ENCODE measurements at places on chromosomes 7 and 10. TPM values are rescaled to one million over a fixed set of nuclear protein-coding genes. Genes with fewer than 3 reads are reported as not detected.

ACTR3C gene
- 0.76 TPM for polyA plus RNA-seq

PPP1R17 gene
- 2.0 TPM for polyA plus RNA-seq

DNA sequence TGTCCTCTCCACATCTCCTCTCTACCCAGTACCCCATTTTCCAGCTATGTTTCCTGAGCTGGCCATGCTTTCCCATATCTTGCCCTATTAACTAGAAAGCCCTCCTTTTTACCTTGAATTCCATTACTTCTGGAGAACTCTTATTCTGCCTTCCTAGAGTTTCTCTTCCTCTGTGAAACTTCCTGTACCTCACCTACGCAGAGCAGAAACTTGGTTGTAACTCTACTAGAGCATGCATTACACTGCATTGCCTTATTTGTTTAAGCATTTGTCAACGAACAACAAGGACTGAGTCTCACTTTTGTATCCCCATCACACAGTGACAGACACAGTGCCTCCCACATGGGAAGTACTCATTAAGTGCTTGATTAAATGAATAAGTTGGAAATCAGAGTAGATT, 36.4 kb downstream of the VCL start:
- DNase-seq: no peak
- H3K27me3 ChIP-seq: no peaks in the 10 kb centered on the region
- peaks cover 6% of the 10 kb centered on the region for H3K36me3 ChIP-seq
- H3K27ac ChIP-seq: no peak overlapping the region
- no peak overlapping the region for H3K4me3 ChIP-seq
- H3K4me1 ChIP-seq: peaks cover 53% of the 10 kb centered on the region

KCP gene
- polyA plus RNA-seq: not detected

DNA sequence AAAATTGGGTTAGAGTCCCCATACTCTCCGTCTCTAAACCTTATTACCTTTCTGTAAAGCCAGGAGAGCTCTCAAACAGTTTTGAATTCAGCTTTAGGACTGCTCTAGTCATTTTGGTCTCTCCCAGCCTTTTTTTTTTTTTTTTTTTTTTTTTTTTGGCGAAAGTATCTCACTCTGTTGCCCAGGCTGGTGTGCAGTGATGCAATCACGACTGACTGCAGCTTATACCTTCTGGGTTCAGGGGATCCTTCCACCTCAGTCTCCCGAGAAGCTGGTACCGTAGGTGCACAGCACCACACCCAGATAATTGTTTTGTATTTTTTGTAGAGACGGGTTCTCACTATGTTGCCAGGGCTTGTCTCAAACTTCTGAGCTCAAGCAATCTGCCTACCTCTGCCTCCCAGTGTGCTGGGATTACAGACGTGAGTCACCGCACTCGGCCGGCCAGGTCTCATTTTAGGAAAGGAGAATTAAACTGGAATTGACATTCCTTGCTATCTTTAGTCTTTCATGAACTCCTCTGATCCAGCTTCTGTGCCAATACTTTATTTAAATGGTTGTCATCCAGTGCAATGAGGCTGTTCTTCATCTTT, 31.4 kb upstream of the RSU1 start:
- H3K4me1 ChIP-seq: no peaks in the 10 kb centered on the region
- no peak for DNase-seq
- H3K27me3 ChIP-seq: no peaks in the 10 kb centered on the region
- no peaks in the 10 kb centered on the region for H3K36me3 ChIP-seq
- no peak overlapping the region for H3K27ac ChIP-seq

DNA sequence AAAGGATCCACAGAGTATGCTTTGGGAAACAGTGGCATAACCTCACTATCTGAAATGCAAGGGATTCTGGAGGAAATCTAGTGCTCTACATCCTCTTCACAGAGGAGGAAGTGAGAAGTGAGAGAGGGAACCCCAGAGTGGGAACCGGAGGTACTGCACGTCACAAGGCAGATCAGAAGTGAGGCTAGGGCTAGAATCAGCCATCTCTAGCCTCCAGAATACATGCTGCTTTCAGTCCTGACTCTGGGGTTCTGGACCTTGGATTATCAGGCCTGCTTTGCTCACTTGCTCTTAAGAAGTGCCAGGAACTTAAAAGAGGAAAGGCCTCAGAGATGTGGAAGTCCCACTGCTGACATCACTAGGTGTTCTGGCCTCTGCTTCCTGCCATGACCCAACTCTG, 25.7 kb downstream of the ZNF503 start:
- peaks cover 26% of the 10 kb centered on the region for H3K4me1 ChIP-seq
- no peaks in the 10 kb centered on the region for H3K27me3 ChIP-seq
- H3K27ac ChIP-seq: peak overlapping the region; percentile 81
- peak; percentile 81 for DNase-seq
- no peak overlapping the region for H3K4me3 ChIP-seq

DNA sequence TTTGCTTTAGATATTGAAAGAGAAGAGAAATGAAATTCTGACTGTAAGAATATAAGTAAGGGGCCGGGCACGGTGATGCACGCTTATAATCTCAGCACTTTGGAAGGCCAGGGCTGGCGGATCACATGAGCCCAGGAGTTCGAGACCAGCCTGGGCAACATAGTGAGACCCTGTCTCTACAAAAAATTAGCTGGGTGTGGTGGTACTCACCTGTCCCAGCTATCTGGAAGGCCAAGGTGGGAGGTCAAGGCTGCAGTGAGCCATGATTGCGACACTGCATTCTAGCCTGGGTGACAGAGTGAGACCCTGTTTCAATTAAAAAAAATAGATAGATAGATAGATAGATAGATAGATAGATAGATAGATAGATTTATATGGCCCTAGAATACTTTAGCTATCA, 82.3 kb downstream of the BTRC start:
- H3K4me1 ChIP-seq: peaks cover 5% of the 10 kb centered on the region
- H3K36me3 ChIP-seq: no peaks in the 10 kb centered on the region
- no peak for DNase-seq
- no peaks in the 10 kb centered on the region for H3K27me3 ChIP-seq
- H3K27ac ChIP-seq: no peak overlapping the region

DNA sequence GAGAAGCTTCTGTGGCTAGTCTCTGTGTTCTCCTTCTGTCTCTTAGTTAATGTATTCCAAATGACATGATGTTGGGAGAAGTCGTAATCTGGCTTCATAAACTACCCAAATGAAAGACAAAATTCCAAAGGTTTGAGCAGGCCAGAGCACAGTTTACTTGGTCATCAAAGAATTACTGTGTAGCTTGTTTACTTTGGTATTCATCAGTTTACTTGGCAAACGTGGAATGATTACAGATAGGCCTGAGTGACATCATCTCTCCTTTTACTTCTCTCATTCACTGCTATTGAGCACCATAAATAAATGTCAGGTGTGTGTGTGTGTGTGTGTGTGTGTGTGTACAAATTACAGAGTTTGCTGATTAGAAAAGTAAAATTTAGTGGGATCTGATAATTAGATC, 327.3 kb downstream of the PHTF2 start:
- no peak overlapping the region for H3K27ac ChIP-seq
- H3K4me1 ChIP-seq: no peaks in the 10 kb centered on the region

ADAM22 gene
- polyA plus RNA-seq: 0.17 TPM

FAM180A gene
- not detected for polyA plus RNA-seq

CABCOCO1 gene
- polyA plus RNA-seq: not detected

UFSP1 gene
- polyA plus RNA-seq: 0.57 TPM

GRCh38 chr10:111137007-111137406, 60.2 kb downstream of the ADRA2A start:
- no peak for DNase-seq
- H3K27me3 ChIP-seq: no peaks in the 10 kb centered on the region
- H3K4me1 ChIP-seq: no peaks in the 10 kb centered on the region
- H3K27ac ChIP-seq: no peak overlapping the region
- H3K36me3 ChIP-seq: no peaks in the 10 kb centered on the region

- DNase-seq: no peak
- no peak overlapping the region for H3K27ac ChIP-seq
- no peaks in the 10 kb centered on the region for H3K4me1 ChIP-seq
- H3K4me3 ChIP-seq: no peak overlapping the region
- H3K27me3 ChIP-seq: no peaks in the 10 kb centered on the region
Observed at GRCh38 chr10:130074639-130075038, 36.0 kb downstream of the C10orf143 start.

- no peak overlapping the region for H3K4me3 ChIP-seq
- no peaks in the 10 kb centered on the region for H3K4me1 ChIP-seq
- H3K27me3 ChIP-seq: no peaks in the 10 kb centered on the region
- no peaks in the 10 kb centered on the region for H3K36me3 ChIP-seq
- no peak overlapping the region for H3K27ac ChIP-seq
- no peak for DNase-seq
Observed at GRCh38 chr10:348456-348855, 213.2 kb downstream of the ZMYND11 start.

DNA sequence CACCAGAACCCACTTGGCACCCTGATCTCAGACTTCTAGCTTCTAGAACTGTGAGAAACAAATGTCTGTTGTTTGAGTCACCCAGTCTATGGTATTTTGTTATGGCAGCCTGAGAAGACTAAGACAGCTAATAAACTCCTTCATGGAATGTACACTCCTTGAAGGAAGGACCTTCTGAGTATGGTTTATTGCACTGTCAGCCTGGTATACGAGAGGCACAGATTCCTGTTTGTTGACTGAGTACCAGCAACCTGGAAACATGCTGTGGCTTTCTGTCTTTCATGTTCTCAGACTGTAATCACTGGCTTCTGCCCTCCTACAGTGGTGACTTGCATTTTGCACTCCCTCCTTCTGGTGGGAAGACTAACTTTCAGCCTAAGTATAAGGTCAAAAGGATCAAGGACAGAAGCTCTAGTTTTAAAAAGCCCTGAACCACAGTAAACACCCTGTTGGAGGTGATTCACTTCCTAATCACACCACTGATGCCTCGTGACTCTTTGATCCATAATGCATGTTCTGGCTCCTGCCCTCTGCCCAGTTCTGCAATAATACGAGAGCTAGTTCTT, 319.0 kb upstream of the NPSR1 start:
- no peak overlapping the region for H3K27ac ChIP-seq
- no peak overlapping the region for H3K4me3 ChIP-seq
- H3K4me1 ChIP-seq: no peaks in the 10 kb centered on the region
- H3K27me3 ChIP-seq: no peaks in the 10 kb centered on the region

GRCh38 chr7:35355911-35356310, 102.0 kb upstream of the TBX20 start:
- H3K4me3 ChIP-seq: no peak overlapping the region
- no peaks in the 10 kb centered on the region for H3K4me1 ChIP-seq
- DNase-seq: no peak
- H3K36me3 ChIP-seq: no peaks in the 10 kb centered on the region
- H3K27me3 ChIP-seq: no peaks in the 10 kb centered on the region

DNA sequence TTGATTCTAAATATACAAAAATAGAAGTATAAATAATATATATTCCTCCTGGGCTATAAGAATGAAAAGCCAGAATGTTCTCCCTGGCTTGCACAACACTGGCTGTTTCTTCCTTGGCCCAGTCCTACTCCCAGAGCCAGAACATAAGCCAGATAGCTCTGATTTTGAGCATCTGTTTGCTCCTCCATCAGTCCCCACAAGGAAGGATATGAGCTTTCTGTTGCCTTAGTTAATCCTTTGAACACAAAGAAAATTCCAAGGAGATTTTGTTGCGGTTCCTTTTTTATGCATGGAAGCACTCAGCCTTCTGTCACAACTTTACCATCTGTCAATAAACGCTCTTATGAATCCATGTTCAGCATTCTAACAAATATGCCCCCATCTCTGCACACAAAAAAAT, 361.8 kb downstream of the IPMK start:
- DNase-seq: no peak
- no peak overlapping the region for H3K27ac ChIP-seq
- no peaks in the 10 kb centered on the region for H3K36me3 ChIP-seq
- no peaks in the 10 kb centered on the region for H3K4me1 ChIP-seq
- no peaks in the 10 kb centered on the region for H3K27me3 ChIP-seq
- H3K4me3 ChIP-seq: no peak overlapping the region

GRCh38 chr7:142496545-142496991, 238.7 kb upstream of the PRSS58 start:
- H3K4me3 ChIP-seq: no peak overlapping the region
- no peak overlapping the region for H3K27ac ChIP-seq
- no peaks in the 10 kb centered on the region for H3K27me3 ChIP-seq
- H3K36me3 ChIP-seq: no peaks in the 10 kb centered on the region

GRCh38 chr10:37855636-37856035, 1.8 kb downstream of the ZNF248 start:
- H3K36me3 ChIP-seq: no peaks in the 10 kb centered on the region
- DNase-seq: no peak
- no peaks in the 10 kb centered on the region for H3K27me3 ChIP-seq

- no peak for DNase-seq
- no peaks in the 10 kb centered on the region for H3K36me3 ChIP-seq
- H3K4me3 ChIP-seq: no peak overlapping the region
Observed at GRCh38 chr7:143884969-143885559, 16.9 kb downstream of the TCAF1 start.

GRCh38 chr7:24572393-24572996, 757 bp upstream of the PALS2 start:
- H3K4me3 ChIP-seq: peak overlapping the region; percentile 80
- H3K4me1 ChIP-seq: peaks cover 21% of the 10 kb centered on the region
- no peak overlapping the region for H3K27ac ChIP-seq

CDHR3 gene
- not detected for polyA plus RNA-seq

DNA sequence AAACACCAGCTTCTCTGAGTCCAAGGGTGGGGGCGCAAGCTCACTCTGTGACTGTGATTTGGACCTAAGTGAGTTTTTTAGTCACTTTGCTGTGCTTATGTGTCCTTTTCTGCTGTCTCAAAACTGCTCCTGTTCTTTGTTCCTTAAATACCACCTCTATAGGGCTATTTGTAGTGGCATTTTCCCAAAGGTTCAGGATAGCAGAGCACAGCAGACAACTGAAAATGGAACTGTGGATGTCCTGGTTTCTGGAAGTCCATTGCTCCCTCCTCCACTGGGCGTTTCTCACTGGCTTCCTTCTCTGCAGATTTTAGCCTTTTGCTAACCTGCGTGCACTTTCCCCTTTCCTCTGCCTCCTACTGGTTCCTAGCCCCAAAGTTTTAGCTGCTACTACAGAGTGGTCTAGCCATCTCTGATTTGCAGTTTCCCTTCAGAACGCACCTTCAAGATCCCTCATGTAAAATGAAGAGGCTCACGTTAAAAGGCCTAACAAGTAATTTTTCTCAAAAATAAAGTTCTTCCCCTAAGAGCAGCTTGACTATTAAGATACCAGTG, 25.6 kb downstream of the BLVRA start:
- no peak overlapping the region for H3K4me3 ChIP-seq
- no peak overlapping the region for H3K27ac ChIP-seq
- DNase-seq: no peak
- peaks cover 50% of the 10 kb centered on the region for H3K4me1 ChIP-seq
- H3K27me3 ChIP-seq: no peaks in the 10 kb centered on the region

- H3K36me3 ChIP-seq: no peaks in the 10 kb centered on the region
- no peaks in the 10 kb centered on the region for H3K4me1 ChIP-seq
- no peak overlapping the region for H3K27ac ChIP-seq
- no peaks in the 10 kb centered on the region for H3K27me3 ChIP-seq
Observed at GRCh38 chr7:137015015-137015414, 146.6 kb downstream of the CHRM2 start.

All from CD14-positive monocyte (primary cell).